ENCODE measurements at places on chromosomes 2 and 18.

- H3K27ac ChIP-seq: no peak overlapping the region
- DNase-seq: no peak
- H3K36me3 ChIP-seq: no peaks in the 10 kb centered on the region
- no peak overlapping the region for H3K4me3 ChIP-seq
- H3K4me1 ChIP-seq: no peaks in the 10 kb centered on the region
Observed at GRCh38 chr2:207683438-207683837, 28.0 kb upstream of the CCNYL1 start.

DNA sequence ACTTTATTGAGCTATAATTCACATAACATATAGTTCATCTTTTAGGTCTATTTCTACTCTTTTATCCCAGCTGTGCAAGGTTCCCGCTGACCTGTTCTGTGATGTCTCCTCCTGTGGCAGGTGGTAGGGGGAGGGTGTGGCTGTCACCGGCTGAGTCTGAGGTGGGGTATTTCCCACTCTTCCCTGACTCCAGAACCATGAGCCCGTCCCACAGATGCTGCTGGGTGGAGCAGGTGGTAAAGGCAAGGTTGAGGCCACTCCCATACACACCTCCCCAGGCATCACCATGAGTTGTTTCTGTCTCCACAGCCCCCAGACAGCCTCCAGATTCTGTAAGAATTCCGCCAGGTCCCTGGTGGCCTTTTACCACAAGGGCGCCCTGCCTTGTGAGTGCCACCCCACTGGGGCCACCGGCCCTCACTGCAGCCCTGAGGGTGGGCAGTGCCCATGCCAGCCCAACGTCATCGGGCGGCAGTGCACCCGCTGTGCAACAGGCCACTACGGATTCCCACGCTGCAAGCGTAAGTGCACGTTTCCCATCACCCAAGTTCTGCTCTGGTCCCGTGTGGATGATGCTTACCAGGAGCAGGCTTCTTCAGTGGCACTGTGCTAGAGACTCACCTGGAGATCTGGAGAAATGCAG, 156.9 kb downstream of the LAMA3 start:
- H3K27ac ChIP-seq: no peak overlapping the region
- H3K36me3 ChIP-seq: peaks cover 15% of the 10 kb centered on the region
- DNase-seq: no peak
- H3K4me3 ChIP-seq: no peak overlapping the region

- no peaks in the 10 kb centered on the region for H3K27me3 ChIP-seq
- no peak overlapping the region for H3K4me3 ChIP-seq
- peak overlapping the region; percentile 19 for H3K27ac ChIP-seq
- DNase-seq: no peak
Observed at GRCh38 chr18:35071819-35072247, 30.6 kb downstream of the MAPRE2 start.

DNA sequence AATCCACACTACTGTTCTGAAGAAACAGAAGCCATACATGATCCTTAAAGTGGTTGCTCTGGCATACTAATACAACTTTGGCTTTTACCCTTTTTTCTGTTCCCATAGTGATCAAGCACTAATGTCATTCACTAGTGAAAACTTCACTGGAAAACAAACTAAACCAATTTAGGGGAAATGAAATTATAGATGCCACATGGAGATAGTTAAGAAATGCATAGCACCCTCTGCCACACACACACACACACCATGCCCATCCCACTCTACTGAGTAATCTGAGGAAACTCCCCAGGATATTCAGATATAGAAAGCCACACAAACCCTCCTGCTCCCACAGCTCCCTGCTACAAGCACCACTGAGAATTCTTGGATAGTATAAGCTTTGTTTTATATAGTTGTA, 39.1 kb downstream of the SLC3A1 start:
- no peak for DNase-seq
- no peaks in the 10 kb centered on the region for H3K4me1 ChIP-seq
- no peak overlapping the region for H3K27ac ChIP-seq
- no peaks in the 10 kb centered on the region for H3K27me3 ChIP-seq
- H3K4me3 ChIP-seq: no peak overlapping the region

DNA sequence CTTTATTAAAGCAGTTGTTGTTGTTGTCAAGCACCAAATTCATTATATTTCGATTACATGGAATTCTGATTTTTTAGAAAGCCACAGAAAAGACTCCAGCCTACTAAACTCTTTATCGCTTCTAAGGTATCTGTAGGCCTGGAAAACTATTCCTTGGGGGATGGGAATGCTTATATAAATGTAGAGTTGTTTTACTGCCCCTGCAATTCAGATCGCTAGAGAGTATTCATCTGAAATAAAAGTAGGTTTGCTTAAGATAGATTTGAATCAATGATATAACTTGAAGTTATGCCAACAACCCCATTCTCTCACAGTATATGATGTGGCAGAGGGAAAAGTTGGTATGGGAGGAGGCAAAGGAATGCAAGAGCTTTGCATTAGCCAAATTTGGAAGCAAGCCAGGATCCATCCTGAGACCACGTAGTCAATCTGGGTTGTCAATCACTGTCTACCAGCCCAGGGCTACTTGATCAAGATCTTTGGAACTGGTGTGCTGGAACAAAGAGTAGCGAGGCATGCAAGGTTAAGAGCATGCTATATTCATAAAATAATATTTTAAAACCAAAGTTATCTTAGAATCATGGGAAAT, 95.9 kb downstream of the LYPD6B start:
- H3K27me3 ChIP-seq: no peaks in the 10 kb centered on the region
- no peaks in the 10 kb centered on the region for H3K36me3 ChIP-seq
- H3K4me3 ChIP-seq: no peak overlapping the region
- no peaks in the 10 kb centered on the region for H3K4me1 ChIP-seq

GRCh38 chr2:230416061-230416721, at the start of gene SP100:
TSS of gene SP100 (plus strand) at chr2:230416201. CDS start at chr2:230416297, 96 bp downstream.
- H3K27me3 ChIP-seq: no peaks in the 10 kb centered on the region
- no peaks in the 10 kb centered on the region for H3K36me3 ChIP-seq
- peaks cover 41% of the 10 kb centered on the region for H3K4me1 ChIP-seq
- H3K27ac ChIP-seq: peak within 1 kb of the TSS; percentile 94
- H3K4me3 ChIP-seq: peak within 1 kb of the TSS; percentile 64

GRCh38 chr2:29213888-29214291, 98.7 kb downstream of the CLIP4 start:
- no peak for DNase-seq
- no peaks in the 10 kb centered on the region for H3K36me3 ChIP-seq
- no peaks in the 10 kb centered on the region for H3K27me3 ChIP-seq
- H3K4me1 ChIP-seq: no peaks in the 10 kb centered on the region
- H3K4me3 ChIP-seq: no peak overlapping the region
- no peak overlapping the region for H3K27ac ChIP-seq

DNA sequence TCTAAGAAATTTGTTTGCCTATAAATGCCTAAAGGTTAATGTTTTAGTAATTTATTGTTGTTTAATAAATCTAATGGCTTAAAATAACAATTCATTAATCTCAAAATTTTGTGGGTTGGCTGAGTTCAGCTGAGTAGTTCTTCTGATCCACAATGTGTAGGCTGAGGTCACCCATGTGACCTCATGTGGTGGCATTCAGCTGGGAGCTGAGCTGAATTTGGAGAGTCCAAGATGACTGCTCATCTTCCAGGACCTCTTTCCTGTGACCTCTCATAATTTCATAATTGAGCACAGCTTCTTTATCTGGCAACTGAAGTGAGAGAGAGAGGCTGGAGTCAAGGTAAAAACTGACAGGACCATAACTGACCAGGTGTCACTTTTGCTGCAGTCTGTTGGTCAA, 132.4 kb downstream of the TXNL1 start:
- DNase-seq: no peak
- H3K36me3 ChIP-seq: no peaks in the 10 kb centered on the region
- H3K4me3 ChIP-seq: no peak overlapping the region
- no peak overlapping the region for H3K27ac ChIP-seq

DNA sequence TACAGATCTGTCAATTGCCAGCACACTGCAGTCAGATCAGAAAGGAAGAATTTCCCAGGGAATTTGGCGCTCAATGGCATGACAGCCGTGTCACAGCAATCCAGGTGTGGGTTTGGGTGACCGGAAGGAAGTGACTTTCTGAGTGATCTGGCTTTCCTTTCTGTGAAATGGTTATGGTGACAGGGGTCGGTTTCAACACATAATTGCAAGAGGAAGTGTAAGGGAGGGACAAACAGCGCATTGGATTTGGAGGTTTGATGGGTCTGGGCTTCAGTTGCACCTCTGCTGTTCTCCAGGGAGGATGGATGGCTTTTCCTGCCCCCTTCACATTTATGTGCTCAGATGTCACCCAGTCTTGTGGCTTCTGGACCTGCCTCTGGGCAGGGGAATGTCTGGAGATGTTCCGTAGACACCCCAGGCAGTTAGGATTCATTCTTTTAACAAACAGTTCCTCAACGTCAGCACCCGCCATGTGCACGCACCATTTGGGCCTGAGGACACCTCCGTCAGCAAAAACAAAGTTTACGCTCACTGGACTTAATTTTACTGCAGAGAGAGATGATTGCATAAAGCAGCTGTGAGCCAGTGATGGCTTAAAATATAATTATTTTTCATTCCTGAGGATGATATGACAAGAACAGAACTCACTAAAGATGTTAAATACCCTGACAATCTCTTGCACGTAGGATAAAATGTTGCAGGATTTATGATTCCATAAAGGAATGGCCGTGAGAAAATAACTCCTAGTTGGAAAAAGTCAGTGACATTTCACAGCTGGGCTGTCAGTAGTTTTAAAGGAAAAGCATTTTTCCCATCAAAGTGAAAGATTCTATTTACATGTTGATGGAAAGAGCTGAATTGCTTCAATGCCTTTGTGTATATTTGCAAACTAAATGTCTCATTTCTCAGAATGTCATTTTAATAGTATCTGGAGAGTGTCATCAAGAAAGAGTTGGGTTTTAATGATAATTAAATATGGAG, 36.9 kb downstream of the MBP start:
- H3K36me3 ChIP-seq: peaks cover 12% of the 10 kb centered on the region
- no peak for DNase-seq
- H3K27ac ChIP-seq: no peak overlapping the region
- H3K4me3 ChIP-seq: no peak overlapping the region
- no peaks in the 10 kb centered on the region for H3K27me3 ChIP-seq

DNA sequence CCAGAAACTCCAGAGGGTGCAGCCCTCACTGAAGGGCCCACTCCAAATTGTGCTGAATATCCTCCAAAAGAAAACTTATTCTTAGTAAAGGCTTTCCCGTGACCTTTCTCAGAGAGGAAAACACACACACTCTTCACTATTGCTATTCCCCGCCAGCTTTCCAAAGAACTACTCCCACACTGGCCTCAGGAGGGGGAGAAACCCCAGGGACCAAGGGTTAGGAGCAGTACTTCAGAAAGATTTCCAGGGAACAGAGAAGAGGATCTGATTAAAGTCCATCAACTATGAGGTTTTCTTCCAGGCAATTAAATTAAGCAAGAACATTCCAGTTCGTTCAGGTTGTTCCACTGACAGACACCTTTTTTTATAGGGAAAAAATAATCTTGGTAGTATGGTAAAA, 150.2 kb downstream of the TTC32 start:
- no peaks in the 10 kb centered on the region for H3K36me3 ChIP-seq
- H3K4me3 ChIP-seq: no peak overlapping the region
- H3K27ac ChIP-seq: no peak overlapping the region
- DNase-seq: no peak
- no peaks in the 10 kb centered on the region for H3K4me1 ChIP-seq

DNA sequence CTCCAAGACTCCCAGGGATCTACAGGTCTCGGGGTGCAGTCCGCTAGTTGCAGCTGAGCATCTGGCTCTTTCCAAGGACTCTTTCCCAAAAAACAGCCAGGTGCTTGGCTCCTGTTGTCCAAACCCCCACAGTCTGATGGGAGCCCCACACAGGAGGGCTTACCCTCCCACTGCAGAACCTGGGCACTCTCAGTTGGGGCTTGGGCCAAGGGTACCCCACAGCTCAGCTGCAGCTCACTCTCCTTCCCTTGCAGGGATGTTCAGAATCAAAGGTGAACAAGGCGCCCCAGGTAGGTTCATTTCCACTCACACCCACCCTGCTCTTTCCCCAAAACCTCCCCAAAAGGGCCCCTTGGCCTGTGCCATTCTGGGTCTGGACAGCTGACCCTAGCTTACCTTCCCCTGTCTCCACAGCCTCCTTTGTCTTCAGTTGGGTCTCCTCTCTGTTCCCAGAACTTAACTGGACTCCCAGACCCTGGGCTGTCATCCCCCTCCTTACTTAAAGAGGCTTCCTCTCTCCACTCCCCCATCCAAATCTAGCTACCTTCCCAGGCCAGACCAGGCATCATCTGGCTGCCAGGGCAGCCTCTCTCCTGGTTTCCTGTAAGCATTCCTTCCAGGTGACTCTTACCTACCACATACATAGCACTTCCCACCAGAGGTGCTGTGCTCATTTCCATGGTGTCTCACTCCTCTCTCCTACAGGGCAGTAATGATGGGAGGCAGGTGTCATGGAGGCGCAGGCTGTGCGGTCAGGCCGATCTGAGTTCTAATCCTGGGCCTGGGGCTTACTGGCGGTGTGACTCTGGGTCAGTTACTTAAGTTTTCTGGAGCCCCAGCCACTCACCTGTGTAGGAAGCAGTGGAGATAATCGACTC, 29.5 kb downstream of the MARCO start:
- H3K4me3 ChIP-seq: no peak overlapping the region
- peaks cover 16% of the 10 kb centered on the region for H3K4me1 ChIP-seq
- H3K27me3 ChIP-seq: no peaks in the 10 kb centered on the region

- H3K27ac ChIP-seq: no peak overlapping the region
- H3K36me3 ChIP-seq: peaks cover 5% of the 10 kb centered on the region
- no peak overlapping the region for H3K4me3 ChIP-seq
- no peaks in the 10 kb centered on the region for H3K27me3 ChIP-seq
- H3K4me1 ChIP-seq: peaks cover 4% of the 10 kb centered on the region
- DNase-seq: no peak
Observed at GRCh38 chr2:168176402-168176801, 71.0 kb downstream of the STK39 start.
